ENCODE measurements at places on chromosomes 5 and 9.

- DNase-seq, result no peak
Measured at GRCh38 chr5:54867310-54867944, 118.0 kb downstream of the ESM1 start.

- DNase-seq, result no peak
Measured at GRCh38 chr5:2224689-2225088, 342.0 kb upstream of the IRX4 start.

DNA sequence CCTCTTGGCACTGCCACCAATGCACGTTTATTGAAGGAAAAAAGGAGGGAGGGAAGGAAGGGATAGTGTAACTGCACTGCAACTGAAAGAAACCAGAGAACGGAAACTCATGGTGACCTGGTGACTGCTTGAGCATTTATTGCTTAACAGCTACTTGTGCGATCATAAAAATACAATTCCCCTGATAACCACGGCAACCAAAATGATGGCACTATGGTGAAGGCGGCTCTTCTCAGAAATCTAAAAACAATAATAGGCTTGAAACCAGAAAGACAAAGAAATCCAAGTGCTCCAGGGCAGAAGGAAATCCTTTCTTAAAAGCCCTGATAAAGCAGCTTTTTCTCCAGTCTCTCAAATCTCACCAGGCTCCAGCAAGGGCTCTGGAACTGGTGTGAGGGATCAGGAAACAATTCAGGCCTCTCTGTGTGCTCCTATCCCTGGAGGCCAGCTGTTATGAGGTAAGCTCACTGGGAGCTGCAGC, 1.9 kb downstream of the FBXO10 start:
- DNase-seq, result no peak

- no peak for DNase-seq
Measured at GRCh38 chr5:14457476-14457875, 124.1 kb upstream of the OTULINL start.

DNA sequence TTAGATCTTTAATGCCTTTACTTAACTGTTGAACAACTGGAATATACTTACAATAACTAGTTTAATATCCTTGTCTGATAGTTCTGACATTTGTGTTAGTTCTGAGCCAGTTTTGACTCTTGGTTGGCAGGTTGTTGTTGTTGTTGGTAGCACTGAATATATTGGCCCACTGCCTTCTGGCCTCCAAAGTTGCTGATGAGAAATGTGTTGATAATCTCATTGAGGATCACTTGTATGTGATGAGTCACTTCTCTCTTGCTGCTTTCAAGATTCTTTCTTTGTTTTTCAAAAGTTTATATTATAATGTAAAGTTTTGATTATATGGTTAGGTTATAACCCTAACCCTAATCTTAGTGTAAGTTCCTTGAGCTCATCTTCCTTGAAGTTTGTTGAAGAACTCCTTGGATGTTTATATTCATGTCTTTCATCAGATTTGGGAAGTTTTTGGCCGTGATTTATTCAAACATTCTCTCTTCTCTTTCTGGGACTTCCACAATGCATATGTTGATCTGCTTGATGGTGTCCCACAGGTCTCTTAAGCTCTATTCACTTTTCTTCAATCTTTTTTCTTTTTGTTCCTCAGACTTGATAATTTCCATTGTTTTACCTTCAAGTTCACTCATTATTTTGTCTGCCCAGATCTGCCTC, 149.7 kb downstream of the FGF18 start:
- DNase-seq, result no peak

DNA sequence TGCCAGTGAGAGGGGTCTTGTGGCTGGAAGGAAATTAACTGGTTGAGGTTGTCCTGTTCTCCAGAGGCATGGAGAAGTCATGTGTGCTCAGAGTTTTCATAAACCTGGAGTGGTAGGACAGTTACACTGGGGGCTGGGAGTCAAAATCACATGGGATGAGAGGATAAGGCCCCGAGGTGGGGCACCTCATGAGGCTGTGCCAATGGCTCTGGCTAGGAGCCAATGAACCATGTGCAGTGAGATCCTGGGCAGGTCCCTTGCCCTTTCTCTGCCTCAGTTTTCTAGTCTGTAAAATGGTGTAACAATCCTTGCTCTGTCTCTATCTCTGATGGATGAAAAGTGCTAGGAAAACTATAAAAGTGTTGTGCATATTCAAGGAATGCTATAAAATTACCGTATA, 7.0 kb upstream of the SYNPO start:
- no peak for DNase-seq

GRCh38 chr5:56457887-56458812, 225.0 kb upstream of the ANKRD55 start:
- DNase-seq, result no peak

DNA sequence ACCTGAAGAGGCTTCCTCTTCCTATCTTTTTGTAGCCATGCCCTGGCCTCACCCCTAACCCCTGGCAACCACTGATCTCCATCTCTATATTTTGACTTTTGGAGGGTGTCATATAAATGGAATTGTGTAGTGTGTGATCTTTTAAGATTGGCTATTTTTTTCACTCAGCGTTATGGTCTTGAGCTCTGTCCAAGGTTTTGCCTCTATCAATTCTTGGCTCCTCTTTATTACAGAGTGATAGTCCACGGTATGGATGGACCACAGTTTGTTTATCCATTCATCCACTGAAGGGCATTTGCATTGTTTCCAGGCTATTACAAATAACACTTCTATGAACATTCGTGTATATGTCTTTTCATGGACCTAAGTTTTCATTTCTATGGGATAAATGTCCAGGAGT, 209.8 kb upstream of the IER5L start:
- DNase-seq, result no peak

DNA sequence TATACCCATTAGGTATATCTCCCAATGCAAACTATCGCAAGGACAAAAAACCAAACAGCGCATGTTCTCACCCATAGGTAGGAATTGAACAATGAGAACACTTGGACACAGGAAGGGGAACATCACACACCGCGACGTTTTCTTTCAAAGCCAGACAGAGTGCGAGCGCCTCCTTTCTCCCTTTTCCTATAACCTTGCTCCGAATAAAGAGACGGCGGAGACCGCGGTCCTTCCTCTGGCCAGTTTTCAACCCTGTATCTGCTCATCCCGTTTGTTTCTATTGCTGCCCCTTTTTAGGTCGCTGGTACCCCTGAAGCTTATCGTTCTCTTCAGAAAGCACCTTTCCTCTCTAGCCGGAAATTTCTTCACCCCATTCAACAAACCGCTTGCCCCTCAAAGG, 1.3 kb downstream of the LVRN start:
- no peak for DNase-seq

DNA sequence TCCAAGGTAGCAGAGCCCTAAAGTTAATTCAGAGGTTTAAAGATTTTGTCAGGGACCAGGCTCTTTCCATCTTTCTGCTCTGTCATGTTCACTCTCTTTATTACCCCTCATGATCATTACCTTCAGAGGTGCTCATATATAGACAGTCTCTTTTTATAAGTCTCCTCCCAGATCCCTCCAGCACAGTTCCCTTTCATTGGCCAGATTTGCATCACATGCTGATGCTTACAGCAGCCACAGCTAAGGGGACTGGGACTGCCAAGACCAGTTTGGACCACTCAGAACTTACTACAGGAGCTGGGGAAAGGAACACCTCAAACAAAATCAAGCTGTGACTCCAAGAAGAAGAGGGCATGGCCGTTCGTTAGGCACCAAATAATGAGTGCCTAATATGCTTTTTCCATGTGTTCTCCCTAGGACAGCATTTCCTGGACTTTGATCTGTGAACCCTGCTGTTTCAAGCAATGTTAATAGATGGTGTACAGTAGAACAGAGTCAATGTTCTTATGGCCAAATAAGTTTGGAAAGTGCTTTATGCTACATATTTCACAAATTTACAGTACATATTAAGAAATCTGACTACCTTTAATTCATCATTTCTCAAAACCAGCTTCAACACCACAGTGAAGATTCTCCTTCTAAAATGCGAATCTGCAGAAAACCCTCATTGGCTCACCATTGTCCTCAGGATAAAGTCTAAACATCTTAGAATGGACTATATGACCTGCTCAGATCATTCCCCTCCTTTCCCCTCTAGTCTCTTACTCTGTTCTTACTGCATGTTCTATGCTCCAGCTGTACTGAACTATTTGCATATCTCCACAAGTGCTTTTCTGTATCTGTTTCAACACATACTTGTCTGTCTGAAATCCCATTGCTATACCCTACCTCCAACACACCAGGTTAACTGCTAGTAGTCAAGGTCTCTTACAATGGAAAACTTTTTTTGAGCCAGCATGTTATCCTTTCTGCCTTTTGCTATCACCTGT, 3.4 kb downstream of the C5orf58 start:
- no peak for DNase-seq

DNA sequence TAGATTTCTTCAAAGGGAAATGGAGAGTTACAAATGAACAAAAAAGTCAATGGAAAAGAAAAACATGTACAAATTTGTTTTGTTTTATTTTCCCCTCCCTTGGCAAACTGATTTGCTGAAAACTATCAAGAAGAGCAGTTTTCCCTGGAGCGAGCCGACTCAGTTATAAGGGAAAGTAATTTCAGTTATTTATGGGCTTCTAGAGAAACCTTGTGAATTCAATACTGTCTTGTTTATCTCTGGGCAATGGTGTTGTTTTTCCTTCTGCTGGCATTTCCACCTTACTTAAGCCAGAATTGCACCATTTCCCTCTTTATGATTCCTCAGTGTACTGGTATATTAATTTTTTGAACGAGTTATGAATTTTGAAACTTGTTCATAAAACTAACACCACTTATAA, 1163.6 kb downstream of the CDH12 start:
- no peak for DNase-seq

DNA sequence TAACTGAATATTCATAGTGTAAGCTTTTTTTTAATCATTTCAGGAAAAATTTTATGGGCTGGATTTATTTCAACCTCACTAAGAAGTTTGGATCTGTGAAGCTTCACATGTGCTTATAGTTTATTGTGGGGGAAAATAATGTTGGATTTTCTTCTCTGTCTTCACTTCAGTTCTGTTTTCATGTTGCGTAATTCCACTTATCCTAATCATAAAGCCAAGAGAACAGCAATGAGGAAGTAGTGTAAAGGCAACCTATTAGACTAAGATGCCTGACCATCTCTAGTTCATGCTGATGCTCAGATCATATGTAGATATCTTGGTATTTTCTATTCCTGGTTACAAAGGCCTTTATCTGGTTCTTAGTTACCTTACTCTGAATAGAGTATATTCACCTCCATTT, 50.0 kb downstream of the CD180 start:
- DNase-seq, result no peak

GRCh38 chr9:138066049-138066448, 188.5 kb downstream of the CACNA1B start:
- DNase-seq, result no peak

DNA sequence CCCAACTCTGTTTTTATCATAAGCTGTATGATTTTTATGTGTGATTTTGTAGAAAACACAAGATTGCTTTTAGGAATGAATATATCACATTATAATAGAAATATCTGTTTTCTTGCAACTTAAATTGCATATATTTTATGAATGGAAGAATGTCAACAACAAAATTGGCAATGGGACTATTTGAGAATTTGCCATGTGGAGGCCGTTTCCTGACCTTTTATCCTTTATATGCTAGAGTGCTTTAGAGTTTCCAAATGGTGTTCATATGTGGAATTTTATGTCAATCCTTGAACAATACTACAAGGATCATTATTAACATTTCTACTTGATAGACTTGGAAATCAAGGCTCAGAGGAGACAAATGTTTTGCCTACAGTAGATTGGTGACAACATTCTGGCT, 34.2 kb downstream of the ITGA1 start:
- DNase-seq, result no peak

GRCh38 chr5:17087035-17087434, 130.4 kb upstream of the BASP1 start:
- no peak for DNase-seq

GRCh38 chr9:83932011-83932410, 10.8 kb upstream of the KIF27 start:
- DNase-seq, result no peak

GRCh38 chr9:4769321-4770080, 23.2 kb upstream of the RCL1 start:
- no peak for DNase-seq

- DNase-seq, result no peak
Measured at GRCh38 chr5:179478624-179479023, 71.7 kb upstream of the RUFY1 start.

- DNase-seq, result no peak
Measured at GRCh38 chr5:81418606-81419005, 24.7 kb upstream of the ACOT12 start.

DNA sequence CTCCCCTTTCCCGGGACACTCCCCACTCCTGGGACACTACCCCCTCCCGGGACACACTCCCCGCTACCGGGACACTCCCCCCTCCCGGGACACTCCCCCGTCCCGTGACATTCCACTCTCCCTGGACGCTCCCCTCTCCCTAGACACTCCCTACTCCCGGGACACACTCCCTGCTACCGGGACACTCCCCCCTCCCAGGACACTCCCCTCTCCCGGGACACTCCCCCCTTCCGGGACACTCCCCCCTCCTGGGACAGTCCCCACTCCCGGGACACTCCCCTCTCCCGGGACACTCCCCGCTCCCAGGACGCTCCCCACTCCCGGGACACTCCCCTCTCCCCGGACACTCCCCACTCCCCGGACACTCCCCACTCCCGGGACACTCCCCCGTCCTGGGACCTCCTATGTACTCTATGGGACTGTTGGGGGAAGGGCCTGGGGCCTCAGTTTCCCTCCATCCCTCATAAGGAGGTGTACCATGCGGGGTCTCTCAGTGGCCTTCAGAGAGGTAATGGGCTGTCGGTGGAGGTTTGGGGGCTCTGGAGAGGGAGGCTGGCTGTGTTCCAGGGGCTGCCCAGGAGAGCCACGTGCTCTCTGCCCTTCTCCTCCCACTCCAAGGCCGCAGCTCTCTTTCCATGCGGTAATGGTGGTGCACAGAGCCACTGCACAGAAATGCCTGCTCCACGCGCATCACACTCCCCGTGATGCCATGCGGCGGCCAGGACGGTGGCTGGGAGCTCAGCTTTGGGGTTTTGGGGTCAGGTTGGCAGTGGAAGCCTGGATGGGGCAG, 96.2 kb downstream of the RXRA start:
- no peak for DNase-seq

DNA sequence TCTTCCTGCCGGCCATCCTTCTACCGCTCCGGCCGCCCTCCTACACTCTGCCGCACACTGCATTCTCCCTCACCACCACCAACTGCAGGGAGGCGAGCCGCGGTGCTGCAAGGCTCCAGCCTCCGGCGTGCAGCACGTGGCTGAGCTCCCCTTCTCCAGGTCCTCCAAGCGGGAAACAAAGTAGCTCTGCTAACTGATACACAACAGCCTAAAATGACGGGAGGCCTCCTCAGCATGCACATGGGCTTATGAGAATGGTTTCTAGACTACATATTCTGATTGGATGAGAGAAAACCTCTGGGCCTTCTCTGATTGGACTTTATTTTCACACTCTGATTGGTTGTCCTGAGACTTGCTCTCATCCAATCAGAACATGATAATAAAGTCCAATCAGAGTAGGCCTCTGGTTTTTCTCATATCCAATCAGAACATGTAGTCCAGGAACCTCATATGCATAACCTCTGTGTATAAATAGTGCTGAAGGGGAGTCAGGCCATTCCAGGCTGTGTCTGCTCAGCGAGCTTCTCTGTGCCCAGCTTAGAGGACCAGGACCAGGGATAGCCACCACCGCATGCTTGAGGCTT, 27.0 kb upstream of the ZNF354B start:
- no peak for DNase-seq

GRCh38 chr5:94017579-94017978, 276.2 kb upstream of the POU5F2 start:
- DNase-seq, result no peak

- DNase-seq, result no peak
Measured at GRCh38 chr9:38393128-38393796, 760 bp downstream of the ALDH1B1 start.
